ENCODE measurements at places on chromosomes 6 and 20.

- no peak for DNase-seq
Observed at GRCh38 chr20:42857446-42857845, 332.3 kb downstream of the PTPRT start.

- DNase-seq: no peak
Observed at GRCh38 chr6:114521926-114522325, 179.1 kb upstream of the HS3ST5 start.

- DNase-seq: no peak
Observed at GRCh38 chr20:46011631-46012482, 3.1 kb downstream of the MMP9 start.

DNA sequence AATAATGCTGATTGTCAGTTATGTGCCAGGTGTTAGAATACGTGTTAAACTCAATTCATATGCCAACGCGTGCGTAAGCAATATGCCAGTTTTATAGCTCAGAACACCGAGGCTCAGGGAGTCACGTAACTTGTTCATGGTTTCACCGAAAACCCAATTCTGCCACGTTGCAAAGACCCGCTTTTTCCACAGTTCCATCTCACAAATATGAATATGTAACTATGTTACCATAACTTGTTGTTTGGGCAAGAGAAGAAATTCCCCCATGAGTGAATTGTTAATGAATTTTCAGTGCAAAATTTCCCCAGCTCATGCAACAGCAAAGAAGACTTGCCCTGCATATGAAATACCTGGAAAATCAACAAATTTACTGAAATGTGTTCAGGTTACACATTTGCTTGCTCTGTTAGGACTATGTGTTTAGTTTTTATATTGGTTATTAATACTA is 30.1 kb downstream of the SF3B5 start:
- DNase-seq: no peak

- no peak for DNase-seq
Observed at GRCh38 chr20:41165001-41165882, 27.9 kb downstream of the PLCG1 start.

DNA sequence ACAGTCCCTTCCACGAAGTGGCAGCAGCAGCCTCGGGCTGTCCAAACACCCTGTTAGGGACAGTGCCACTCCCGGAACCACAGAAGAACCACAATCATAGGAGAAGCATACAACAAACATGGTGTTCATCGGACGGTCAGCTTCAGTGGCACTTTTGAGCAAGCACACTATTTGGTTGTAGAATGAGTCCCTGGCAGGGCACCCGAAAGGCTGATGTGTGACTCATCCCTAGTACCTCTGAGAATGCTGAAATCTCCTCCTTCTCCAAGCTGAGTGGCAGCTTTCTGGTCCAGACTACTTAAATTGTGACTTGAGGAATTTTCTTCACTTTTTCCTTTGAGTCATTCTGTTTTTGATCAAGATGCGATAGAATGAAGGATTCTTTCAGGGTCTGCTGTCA is 282.5 kb downstream of the ESR1 start:
- DNase-seq: no peak

DNA sequence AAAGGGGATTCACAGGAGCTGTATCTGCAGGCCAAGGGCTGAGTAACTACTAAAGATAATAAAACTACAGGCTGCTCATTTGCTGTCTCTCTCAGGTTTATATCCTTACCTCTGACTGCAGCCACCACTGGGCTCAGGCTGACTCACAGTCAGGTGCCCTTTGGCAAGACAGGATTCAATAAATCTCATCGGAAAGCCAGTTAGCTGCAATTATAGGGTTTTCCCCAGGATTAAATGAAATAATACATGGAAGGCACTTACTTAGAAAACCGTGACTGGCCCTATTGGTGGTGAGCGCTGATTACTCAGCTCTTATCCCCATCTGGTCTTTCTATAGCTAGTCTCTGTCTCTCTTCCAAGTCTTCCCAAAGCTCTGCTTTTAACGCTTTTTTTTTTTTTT is 26.4 kb downstream of the RMND1 start:
- peak; percentile 26 for DNase-seq

GRCh38 chr20:48965189-48965910 is 43.8 kb downstream of the ARFGEF2 start:
- no peak for DNase-seq

- DNase-seq: no peak
Observed at GRCh38 chr6:140001821-140002341, 627.4 kb upstream of the CITED2 start.

DNA sequence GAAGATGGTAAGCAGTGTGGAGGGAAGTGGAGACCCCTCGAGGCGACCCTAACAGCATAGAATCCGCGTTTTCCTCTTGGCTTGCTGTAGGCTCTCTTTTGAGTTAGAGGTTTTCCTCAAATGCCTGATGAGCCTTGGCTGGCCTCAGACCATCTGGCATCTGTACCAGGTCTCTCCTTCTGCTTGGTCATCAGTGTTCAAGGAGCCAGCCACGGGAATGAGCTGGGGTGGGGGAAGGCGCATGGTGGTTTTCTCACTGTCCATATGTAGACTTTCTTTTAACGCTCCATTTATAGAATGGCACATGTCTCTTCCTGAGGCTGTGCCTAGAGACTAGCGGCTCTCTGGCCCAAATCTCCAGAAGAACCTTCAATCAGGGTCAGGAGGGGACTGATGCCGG is 8.1 kb upstream of the GUCA1A start:
- no peak for DNase-seq

DNA sequence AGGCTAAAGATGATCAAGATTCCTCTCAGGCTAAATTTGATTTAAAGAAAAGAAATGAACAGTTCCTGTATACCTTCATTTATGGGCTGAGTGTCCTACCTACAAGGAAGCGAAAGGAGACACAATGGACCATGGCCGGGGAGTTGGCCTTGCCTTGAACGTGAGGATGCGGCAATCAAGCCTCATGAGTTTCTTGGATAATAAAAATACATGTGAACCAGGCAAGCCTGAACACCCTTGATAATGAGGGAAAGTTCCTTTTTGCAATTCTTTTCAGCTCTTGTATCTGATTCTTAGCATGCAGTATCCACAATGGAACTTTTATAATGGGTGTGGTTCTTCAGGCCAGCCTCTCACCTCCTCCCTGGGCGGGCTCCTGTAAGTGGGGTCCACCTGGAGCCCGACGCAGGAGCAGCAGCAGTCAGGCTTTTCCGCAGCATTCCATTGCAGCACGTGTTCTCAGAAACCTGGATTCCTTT is 83.8 kb downstream of the RNASET2 start:
- no peak for DNase-seq

DNA sequence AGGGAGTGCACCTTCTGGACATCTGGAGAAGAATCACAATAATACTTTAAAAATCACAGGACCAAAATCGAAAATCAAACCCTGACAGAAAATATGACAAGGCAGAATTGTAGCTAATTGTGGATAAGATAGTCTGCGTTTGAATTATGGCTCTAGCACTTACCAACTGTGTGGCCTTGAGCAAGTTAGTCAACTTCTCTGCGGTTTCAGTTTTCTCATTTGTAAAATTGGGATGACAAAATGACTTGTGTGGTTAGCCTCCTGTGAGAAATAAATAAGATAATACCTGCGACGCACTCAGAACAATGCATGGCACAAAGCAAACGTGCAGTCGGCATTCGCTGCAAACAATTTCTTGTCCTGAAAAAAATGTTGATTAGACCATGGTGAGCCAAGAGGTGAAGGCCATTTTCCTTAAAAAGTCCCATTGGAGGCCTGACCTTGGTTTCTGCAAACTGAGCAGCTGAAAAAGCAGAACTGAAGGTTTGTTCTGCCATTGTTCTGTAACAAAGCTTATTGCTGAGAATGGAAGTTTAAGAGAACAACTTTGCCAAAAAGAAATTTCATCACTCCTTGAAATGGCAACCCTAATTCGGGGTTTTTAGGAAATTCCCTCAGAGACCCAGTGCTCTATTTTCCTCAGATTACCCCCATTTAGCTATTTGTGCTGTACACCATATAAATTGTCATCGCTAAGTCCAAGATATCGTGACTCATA is 266.3 kb downstream of the ERMARD start:
- DNase-seq: no peak

- DNase-seq: no peak
Observed at GRCh38 chr6:38162493-38163185, 343.1 kb downstream of the ZFAND3 start.

- no peak for DNase-seq
Observed at GRCh38 chr20:9066191-9066590, 2.7 kb upstream of the PLCB4 start.

DNA sequence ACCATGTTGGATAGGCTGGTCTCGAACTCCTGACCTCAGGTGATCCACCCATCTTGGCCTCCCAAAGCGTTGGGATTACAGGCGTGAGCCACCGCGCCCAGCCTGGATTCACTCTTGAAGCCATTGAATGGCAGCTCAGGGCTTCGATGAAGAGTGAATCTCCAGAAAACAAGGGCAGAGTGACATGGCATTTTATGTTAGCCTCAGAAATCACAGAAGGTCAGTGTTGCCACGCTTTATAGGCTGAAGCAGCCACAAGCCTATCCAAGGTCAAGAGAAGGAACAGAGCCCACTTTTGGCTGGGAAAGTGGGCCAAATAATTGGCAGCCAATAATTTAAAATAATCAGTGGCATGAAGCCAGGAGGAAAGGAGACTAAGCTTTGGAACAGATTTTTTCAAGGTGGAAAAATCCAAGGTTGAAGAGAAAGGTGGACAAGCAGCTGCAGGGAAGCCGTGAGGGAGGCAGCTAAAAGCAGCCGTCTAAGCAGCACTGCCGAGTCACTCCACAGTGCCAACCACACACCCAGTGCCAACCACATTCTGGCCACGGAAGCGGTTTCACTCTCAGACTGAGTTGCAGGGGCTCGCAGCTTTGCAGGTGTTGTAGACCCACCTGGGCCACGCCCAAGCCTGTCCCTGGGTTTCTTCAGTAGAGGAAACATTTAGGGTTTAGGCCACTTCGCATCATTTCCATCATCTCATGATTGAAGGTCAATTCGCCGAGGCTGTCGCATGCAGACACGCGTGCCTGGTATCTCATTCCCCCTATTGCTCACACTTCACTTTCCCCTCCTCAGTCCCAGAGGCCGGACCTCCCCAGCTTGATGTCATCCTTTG is 17.4 kb upstream of the AVP start:
- DNase-seq: no peak

DNA sequence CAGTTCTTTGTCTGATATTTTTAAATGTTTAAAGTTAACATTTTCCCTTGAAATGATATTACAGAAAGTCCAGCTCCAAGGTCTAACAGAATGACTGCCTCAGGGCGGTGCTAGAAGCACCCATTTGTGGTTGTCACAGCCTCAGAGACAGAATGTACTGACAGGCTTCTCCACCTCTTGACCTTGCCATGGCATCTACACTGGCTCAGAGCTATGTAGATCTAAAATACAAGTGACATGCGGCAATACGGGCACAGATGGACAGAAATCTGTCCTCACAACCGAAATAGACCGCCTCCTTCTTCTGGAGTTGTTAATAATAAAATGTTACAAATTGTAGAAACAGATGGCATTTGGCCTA is 167.2 kb upstream of the THEMIS start:
- DNase-seq: no peak

GRCh38 chr20:36754656-36755222 is 8.8 kb upstream of the NDRG3 start:
- DNase-seq: no peak

DNA sequence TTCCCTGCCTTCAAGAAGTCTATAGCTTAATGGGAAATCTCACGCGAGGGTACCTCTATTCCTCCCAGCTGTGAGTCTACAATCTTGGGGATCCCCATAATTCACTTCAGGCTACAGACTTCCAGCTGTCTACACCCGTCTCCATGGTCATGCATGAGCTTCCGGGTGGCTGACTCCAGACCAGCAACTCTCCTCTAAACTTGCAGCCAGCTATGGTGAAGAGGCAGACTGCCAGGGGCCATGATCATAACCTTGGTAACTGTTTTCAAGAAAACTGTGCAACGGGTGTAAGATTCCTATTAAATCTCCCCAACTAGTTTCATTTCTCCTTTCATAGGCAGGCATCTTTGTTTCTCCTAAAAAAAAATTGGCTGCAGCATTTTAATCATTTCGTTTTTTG is 534.4 kb upstream of the CHD6 start:
- DNase-seq: no peak

DNA sequence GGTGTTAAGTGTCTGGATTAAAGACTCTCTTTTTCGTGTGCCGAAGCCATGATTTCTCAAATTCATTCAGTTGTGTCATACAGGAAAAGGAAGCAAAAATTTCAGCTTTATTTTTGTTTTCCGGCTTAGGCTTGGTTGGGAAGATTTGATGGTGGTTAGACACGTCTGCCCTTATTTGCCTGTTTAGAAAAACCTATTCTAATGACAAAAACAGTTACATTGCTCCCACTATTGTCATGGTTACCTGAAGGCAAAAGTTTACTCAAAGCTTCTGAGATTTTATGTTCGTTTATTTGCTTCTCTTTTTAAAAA is 982 bp downstream of the DNAJC5 start:
- DNase-seq: no peak

GRCh38 chr20:12941025-12941424 is 67.7 kb upstream of the SPTLC3 start:
- DNase-seq: no peak

- no peak for DNase-seq
Observed at GRCh38 chr6:169899481-169900145, 148.2 kb downstream of the ERMARD start.

DNA sequence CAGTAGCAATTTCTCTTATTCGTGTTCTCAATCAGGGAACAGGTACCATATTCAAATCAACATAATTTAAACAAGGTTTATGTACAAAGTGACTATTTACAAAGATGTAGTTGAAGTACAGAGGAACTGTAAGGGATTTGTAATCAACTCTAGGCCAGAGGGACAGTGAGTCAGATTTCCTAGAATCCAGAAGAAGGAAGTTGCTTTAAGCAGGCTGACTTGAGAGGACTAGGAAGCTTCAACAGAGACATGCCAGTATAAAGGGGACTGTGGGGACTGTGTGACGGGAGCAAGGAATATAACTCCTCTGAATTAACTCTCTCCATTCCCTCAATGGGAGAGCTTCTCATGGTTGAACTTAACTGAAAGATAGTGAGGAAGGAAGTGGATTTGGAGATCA is 427.4 kb upstream of the JAG1 start:
- DNase-seq: no peak

DNA sequence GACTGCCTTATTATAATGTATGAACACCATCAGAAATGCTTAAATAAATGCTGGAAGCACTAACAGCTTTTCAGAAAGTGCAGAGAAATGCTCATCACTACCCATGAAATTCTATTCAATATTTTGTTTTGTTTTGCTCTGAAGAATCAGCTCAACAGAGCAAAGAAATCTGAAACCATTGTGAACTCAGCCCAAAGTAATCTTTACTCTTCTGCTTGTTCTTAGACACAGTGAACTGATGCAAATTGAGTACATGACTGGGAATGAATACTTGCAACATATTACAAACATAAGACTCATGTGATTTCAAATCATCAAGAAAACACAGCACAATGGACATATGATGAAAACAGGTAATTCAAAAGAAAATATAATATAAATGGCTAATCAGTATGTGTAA is 404.6 kb upstream of the OPRM1 start:
- DNase-seq: no peak

GRCh38 chr6:25504661-25505060 is 147.4 kb upstream of the SCGN start:
- peak; percentile 27 for DNase-seq

DNA sequence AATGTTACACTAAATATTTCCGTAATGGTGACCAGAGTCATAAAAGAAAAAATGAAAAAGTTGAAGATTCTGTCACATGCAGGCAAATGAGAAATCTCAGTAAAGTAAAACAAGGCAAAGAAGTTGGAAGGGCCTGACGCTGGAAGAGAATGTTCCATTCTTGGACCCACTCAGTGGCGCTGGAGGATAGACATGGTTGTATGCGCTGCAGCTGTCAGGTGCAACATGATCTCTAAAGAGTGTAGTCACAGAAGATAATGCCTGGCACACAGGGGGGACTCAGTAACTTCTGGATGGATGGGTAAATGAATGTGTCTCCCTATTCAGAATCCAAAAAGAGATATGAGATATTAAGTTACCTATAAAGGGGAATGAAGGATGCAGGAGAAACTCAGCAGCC is 116.3 kb downstream of the FAXC start:
- no peak for DNase-seq
